Stimulated activated CD4-positive, alpha-beta T cell treated with anti-CD3 and anti-CD28 coated beads, TNF-alpha, amount 100 ng/mL, for 1 hour (primary cell): ENCODE measurements at places on chromosomes 2 and 18.
A peak's percentile ranks its signal among the peaks of the same experiment; 100 is the strongest.

- DNase-seq: no peak
Measured at GRCh38 chr2:2795438-2796091, 464.5 kb upstream of the MYT1L start.

DNA sequence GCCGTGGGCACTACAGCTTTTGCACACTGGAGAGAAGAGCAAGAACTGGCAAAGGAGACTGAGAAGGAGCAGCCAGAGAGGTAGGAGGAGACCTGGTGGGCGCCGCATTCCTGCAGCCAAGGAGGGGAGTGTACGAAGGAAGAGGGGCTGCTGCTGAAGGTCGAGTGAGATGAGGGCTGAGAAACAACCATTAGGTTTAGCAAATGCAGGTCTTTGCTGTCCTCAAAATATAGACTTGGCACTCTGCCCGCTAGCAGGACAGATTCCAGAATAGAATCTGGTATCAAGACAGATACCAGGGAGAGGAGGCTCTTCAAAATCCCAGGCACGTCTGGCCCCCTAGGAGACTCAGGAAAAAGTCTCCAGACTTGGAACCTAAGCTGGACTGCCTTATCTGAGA lies 83.0 kb downstream of the TGOLN2 start:
- DNase-seq: no peak

GRCh38 chr2:188813857-188814256 lies 160.3 kb upstream of the COL3A1 start:
- no peak for DNase-seq

- DNase-seq: no peak
Measured at GRCh38 chr2:191800874-191801273, 46.0 kb downstream of the CAVIN2 start.

- no peak for DNase-seq
Measured at GRCh38 chr2:146984014-146984413, 860.8 kb upstream of the ACVR2A start.

DNA sequence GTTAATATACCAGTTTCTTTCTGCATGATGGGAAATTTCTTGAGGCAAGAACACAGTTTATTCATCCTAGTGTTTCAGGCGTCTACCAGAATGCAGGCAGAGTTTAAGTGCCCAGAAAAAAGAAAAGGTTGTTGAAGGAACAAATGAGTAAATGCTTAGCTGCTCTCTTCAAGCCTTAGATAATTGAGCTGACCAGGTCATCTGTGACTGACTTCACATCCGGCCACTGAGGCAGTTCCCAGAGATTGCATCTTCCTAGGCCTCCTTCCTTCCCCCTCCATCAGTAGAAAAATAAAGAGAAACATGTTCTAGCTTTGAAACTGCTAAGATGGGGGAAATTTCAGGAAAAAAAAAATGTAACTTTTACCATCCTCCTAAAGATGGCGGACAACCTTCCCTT lies 9.4 kb upstream of the TMEM163 start:
- no peak for DNase-seq

DNA sequence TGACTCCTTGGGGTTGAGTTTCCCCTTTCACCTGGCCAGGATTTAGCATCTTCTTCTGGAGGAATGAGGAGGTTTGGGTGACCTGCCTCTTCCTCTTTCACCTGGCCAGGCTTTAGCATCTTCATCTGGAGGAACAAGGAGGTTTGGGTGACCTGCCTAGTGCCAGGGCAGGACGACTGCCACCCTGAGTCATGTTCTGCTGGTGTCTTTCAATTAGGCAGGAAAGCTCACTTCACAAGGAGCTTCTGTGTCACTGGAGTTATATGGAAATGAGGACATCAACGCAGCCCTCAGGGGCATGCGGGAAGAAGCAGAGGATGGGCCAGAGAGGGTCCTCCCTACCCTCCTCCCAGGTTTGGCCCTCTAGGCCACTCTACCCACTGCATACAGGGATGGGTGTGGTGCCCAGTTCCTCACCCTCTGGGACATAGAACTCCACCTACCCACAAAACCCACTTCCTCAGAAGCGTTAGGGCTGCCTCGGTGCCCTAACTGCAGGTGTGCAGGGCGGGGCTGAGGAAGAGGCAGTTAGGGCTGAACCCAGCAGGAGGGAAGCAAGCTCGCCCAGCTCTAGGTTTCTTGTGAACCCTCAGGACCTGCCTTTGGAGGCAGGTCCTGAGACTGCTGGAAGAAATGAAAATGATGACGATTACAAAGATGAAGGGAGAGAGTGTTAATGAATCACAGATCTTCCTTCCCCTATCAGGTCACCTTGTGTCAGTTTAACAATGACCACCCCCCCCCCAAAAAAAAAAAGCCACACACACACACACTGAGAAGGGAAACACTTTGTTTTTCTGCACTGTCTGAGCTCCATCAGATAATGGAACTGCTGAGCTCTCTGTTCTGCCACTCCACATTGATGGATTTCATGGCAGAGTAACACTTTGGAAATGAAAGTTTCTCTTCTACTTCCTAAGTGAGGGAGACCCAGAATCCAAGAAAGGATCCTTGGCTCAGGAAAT lies 71.0 kb downstream of the ARL4C start:
- peak; percentile 65 for DNase-seq

- DNase-seq: no peak
Measured at GRCh38 chr18:3652380-3653262, 202.6 kb downstream of the TGIF1 start.

GRCh38 chr2:1521878-1522830 lies 108.9 kb downstream of the TPO start:
- DNase-seq: no peak

DNA sequence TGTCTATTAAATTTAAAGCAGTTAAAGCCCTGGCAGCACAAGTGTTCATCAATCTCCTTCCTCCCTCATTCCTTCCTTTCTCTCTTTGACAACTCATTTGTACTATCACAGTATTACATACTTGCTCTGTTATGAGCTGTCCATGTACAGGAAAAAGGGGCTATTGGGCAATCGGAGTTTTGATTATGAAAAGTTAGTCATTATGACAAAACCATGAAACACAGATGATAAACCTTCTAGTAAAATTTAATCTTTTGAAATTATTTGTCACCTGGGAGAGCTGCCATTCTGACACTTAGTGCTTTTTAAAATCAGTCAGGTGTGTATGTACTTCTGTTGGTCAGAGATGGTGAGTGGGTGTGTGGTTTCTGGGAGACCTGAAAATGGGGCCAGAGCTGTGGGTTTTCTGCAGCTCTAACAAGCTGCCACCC lies 39.4 kb downstream of the MAP4K4 start:
- no peak for DNase-seq

GRCh38 chr2:70919672-70920366 lies 15.9 kb upstream of the ATP6V1B1 start:
- peak; percentile 75 for DNase-seq
